ENCODE measurements at places on chromosomes 4 and X. TPM values are rescaled to one million over a fixed set of nuclear protein-coding genes. Genes with fewer than 3 reads are reported as not detected.

DNA sequence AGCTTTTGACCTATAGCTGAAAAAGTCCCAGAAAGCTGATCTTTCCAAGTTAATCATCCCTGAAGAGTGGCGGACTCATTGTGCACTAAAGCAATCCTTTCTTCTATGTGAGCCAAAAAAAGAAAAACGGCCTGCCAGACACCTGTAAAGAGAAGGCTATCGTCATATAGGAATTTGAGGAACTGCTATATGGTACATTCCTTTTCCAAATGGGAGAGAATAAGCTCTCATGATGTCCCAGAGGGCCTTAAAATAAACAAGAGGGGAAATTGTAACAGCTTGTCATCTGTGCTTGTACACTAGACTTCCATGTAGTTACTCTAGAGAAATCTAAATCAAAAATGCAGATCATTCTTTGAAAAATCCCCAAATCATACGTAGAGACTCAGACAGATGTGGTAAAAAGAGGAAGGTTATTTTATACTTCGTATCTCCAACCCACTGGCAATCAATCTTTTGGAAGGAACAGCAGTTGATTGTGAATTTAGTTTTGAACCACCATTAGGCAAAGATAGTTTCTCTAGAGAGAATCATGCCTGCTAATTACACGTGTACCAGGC is 26.1 kb downstream of the GPR174 start:
- no peak for DNase-seq

CENPVL2 gene
- not detected for total RNA-seq

GRCh38 chr4:170425040-170425439 is 335.3 kb upstream of the AADAT start:
- no peak for DNase-seq

DNA sequence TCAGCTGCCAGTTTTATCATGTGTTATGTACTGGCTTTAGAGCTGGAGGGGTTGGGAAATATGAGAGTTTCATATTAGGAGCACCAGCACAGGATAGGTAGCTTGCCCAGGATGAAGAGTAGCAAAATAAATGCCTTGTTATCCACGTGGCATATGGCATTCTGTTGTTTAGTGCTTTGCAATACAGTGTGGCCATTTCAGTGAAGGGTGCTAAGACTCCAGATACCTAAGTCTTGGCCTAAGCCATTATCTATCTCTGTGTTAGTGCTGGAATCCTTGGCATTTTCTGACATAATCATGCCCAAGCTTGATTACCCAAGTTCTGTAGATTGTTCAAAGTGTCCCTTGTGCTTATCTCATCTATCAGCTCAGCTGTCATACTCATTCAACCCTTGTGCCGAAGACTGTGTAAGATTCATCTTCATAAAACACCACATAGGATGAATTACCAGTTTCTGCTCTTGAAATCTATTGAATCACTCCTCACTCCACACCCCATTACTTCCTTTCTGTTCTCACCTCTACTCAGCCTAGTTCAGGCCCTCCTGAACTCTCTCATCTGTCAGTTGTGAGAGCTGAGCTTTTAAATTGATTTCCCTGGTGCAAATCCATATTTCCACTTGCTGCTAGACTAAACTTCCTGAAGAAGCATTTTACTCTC is 73.5 kb downstream of the CLCN5 start:
- no peak for DNase-seq

GRCh38 chrX:141958675-141959074 is 55.0 kb downstream of the MAGEC1 start:
- DNase-seq: no peak

FGB gene
- total RNA-seq: not detected

- DNase-seq: no peak
Measured at GRCh38 chrX:87265518-87265917, 252.1 kb upstream of the KLHL4 start.

ABLIM2 gene
- 1.1 TPM for total RNA-seq

- DNase-seq: no peak
Measured at GRCh38 chr4:821631-822030, 4.3 kb downstream of the CPLX1 start.

DNA sequence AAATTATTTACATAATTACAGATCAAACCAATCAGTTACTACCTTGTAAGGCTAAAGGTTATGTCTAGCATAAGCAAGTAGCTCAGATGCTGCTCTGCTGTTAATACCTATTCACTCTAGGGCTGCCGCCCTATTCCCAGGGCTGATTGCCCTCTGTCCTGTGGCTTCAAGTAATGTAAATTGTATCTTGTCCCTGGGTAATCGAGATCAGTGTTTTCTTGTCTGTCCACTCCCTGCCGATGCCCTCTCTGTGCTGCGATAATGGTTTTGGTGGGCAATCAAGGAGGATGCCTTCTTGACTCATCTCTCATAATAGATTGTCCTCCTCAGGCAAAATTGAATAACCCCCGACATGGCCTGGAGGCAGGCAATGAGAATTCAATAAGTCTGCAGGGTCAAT is 641.0 kb upstream of the PITX2 start:
- no peak for DNase-seq

EIF4E gene
- total RNA-seq: 300 TPM

DNA sequence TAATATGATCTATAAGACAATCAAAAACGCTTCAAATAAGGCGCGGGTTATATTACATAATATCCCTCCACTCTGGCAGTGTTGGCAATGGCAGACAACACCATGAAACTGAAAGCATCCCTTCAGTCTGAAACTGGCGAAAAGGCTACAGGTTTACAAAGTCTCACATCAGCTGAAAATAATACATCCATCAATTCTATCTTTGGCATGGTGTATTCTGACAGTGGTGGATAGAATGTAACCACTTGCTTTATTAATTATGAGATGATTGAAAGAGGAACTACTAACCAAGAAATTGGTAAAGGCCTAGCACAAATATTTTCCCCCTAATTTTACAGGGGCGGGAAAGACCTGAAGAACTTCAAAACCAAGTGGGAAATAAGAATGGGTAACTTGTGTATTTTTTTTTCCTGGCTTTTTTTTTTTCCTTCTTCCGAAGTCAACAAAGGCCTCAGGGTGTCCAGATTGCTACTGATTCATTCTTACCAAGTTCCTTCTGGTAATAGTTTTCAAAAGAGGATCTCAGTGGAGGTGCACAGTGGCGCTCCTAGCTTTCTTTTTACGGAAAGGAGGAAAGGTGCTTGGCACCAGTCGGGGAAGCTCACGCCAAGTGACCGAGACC is 728 bp downstream of the UBA6 start:
- no peak for DNase-seq

- no peak for DNase-seq
Measured at GRCh38 chr4:22348410-22348809, 167.5 kb downstream of the ADGRA3 start.

- no peak for DNase-seq
Measured at GRCh38 chr4:118398226-118399090, 45.7 kb upstream of the PRSS12 start.

DNA sequence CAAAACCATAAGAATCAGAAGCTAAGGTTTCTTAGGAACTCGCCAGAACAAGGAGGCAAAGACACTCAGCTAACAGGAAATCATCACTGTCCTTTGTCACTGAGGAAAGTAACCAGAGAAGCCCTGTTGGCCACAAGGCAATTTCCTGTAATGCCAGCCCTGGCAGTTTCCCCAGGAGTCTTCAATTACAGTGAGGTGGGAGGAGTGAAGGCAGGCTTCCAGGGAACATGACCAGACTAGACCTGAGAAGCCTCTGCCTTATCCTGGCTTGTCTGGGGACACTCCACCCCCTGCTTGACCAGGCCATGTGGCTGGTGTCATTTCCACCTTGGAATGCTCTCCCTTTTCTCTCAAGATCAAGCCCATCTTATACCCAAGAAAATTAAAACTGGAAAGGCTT is 125.3 kb downstream of the COL4A6 start:
- DNase-seq: no peak

GRCh38 chr4:104964410-104965175 is 182.1 kb upstream of the TET2 start:
- no peak for DNase-seq

- no peak for DNase-seq
Measured at GRCh38 chr4:185424905-185425646, 688 bp downstream of the UFSP2 start.

TEX13B gene
- not detected for total RNA-seq

RHOXF2B gene
- not detected for total RNA-seq

DNA sequence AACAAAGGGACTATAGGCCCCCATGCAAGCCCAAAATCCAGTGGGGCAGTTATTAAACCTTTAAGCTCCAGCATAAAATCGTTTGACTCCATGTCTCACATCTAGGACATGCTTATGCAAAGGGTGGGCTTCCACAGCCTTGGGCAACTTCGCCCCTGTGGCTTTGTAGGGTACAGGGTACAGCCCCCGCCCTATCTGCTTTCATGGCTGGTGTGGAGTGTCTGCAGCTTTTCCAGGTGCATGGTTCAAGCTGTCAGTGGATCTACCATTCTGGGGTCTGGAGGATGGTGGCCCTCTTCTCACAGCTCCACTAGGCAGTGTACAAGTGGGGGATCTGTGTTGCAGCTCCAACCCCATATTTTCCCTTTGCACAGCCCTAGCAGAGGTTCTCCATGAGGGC is 559.8 kb upstream of the TECRL start:
- DNase-seq: no peak

DNA sequence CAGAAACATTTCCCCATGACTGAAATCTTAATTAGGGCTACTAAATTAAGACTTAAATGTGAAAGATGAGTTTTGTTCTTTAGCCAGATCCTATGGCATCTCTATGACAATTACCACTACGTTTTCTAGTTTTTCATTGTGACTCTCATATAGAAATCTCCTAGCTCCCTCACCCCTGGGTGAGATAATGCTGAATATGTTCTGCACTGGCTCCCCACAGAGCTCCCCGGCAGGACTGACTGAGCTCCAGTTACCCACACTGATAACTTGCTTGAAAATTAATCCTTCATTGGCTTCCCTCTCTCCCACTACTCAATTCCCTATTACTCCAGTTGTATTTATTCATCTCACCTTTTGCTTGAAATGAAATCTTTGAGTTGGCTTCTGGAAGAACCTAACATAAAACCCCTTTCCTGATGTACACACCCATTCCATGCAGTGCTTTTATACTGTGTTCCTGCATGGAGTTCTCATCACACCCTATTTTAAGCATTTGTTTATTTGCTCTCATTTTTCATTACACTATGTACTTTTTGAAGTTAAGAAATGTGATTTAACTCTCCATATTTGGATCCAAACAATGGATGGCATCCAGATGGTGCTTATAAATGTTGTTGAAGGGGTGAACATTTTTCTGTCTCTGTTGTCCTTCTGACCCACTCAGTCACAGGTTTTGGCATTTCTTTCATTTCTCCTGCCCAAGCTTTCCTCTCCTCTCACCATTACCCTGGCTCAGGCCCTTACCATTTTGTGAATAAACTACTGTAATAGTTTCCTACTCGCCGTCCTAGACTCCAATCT is 623.4 kb downstream of the SPRY1 start:
- no peak for DNase-seq

- no peak for DNase-seq
Measured at GRCh38 chrX:288561-288991, 7.4 kb downstream of the PLCXD1 start.

GRCh38 chr4:109206620-109207019 is 95.8 kb downstream of the COL25A1 start:
- DNase-seq: no peak

- no peak for DNase-seq
Measured at GRCh38 chr4:158722917-158723793, at the start of gene PPID. Gene PPID, minus strand, starts transcription at chr4:158723396. Its CDS starts 108 bp downstream, at chr4:158723288.

PPP2R2C gene
- total RNA-seq: 0.04 TPM

DNA sequence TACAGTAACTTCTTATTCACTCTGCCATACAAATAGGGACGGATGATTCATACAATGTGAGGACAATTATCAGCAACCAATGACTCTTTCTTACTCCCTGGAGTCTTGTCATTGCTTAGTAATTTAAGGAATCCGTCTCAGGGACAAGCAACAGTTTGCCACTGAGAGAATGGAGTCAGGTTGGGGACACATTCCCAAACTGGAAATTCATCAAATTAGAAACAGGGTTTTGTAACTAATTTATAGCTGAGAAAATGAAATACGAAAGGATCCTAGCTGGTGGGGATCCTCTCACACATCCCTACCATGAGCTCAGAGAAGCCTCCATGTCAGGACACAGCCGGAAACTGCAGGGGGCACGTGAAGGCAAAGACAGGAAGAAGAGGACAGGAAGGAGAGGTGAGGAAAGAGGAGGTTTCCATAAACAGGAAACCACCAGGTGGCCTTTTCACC is 50.4 kb upstream of the KDR start:
- no peak for DNase-seq

TCEAL7 gene
- total RNA-seq: 1.9 TPM

NAA11 gene
- total RNA-seq: not detected

DNA sequence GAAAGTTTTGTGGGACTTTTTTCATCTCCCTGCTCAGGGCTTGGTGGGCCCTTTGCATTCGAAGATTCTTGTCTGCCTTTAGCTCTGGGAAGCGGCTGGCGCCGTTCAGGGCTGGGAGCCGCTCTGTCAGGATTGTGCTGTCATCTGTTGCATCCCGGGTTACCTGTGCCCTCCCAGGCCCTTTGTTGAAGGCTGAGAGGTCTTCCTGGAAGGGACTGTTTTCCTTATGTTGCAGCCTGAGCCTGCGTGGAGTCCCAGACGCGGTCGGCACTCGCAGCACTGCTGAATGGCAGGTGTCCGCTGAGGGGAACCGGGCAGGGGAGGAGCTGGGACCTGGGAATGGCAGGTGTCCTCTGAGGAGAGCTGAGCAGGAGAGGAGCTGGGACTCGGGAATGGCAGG is 15.9 kb downstream of the RGS12 start:
- DNase-seq: no peak

IGSF1 gene
- total RNA-seq: not detected

GRCh38 chr4:69760455-69760854 is at the start of gene SULT1B1:
Gene SULT1B1, minus strand, starts transcription at chr4:69760620. Its CDS starts 5,403 bp downstream, at chr4:69755217.
- peak; percentile 63 for DNase-seq

SMIM31 gene
- not detected for total RNA-seq

DNA sequence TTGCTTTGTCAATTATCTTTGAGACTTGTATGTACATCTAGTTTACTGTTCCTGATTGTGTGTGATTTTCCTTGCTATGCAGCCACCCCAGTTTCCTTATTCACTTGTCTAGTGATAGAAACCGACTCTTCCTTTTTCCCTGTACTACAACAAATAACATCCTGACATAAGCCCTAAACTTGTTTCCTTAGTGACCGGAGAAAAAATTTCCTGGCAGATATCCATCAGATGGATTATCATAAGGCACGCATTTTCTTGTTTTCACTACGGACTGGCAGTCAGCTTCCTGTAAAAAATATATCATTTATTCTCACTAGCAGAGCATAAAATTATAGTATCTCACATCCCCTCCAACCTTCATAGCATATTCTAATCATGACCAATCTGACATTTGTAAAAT is 410.7 kb downstream of the CENPC start:
- DNase-seq: no peak

Data from pulmonary artery endothelial cell (primary cell).